ENCODE measurements at places on chromosomes 2 and 18.
A peak's percentile ranks its signal among the peaks of the same experiment; 100 is the strongest.

DNA sequence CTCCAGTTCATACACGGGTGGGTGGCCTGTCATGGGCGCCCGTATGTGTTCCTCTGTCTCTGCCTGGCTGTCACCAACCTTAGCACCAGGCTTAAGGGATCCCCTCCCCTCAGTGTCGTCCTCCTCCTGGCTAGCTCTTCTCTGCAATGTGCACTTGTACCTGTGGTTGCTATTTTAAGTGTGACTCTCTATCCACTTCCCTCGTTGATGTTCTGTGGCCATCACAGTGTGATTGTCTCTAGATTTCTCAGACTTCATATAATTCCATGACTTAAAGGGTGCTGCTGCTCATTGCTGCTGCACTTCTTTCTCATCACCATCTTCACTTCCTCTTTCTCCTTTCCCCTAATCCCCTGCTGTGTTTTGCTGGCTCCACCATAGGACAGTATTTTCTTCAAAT, 143.4 kb downstream of the EML6 start:
- DNase-seq, result no peak

DNA sequence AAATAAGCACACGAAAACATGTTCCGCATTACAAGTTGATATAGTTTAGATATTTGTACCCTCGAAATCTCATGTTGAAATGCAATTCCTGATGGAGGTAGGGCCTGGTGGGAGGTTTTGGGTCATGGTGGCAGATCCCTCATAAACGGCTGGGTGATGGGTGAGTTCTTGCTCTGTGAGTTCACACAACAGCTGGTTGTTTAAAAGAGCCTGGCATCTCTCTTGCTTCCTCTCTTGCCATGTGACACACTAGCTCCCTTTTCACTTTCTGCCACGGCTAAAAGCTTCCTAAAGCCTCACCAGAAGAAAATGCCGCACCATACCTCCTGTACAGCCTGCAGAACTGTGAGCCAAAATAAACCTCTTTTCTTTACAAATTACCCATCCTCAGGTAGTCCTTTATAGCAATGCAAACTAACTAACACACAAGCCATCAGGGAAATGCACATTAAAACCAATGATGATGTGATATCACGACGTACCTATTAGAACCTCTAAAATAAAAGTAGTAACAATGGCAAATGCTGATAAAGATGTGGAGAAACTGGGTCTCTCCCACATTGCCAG, 188.5 kb downstream of the ANAPC1 start:
- no peak for DNase-seq

DNA sequence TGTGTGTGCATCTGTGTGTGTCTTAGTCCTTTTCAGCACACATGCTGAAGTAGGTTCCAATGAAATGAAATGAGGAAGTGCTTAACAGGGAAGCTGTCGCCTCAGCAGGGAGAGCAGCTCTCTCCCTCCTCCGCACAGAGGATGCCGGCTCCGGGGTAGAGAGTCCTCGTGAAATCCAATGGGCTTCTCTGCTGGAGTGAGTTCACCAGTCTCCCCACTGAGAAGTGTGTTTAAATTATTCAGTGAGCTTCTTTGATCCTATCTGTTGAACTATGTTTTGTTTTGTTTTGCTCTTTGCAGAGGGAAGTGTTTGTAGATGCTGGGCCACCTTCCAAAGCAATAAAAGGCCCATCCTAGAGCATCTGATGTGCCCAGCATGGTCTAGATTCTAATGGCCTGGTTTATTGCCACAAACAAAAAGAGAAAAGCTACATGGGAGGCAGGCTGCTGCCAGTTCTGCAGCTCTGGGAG, 6.7 kb downstream of the PPP1R7 start:
- DNase-seq, result no peak

DNA sequence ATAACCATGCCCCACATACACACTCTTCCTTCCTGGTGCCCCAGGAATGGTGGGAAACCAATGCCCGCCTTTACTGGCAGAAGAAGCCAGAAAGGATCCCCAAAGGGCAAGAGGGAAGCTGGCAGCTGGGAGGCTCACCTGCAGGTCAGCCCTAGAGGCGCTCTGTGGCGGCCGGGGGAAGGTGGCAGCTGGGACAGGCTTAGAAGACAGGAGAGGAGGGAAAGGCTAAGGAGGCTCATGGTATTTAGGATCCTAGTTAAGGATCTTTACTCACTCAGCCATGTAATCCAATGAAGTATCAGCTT, 23.8 kb downstream of the ADRA2B start:
- no peak for DNase-seq

DNA sequence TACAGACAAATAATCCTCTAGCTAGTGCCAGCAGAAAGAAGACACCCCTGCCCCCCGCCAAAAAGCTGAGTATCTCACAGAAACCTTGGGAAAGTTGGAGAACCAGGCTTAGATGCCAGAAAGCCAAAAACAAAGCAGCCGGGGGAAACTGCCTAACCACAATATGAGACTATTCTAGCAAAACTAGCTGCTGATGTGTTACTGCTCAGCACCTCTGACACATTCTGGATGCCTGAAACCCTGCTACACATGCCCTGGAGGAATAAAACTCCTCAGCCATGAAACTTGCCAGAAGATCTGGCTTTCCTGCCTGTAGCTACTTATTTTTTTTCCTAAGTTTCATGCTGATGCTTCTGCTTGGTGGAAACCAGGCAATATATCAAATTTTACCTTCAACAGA, 122.7 kb upstream of the GCFC2 start:
- no peak for DNase-seq

GRCh38 chr18:36590621-36591580, 237.9 kb downstream of the TPGS2 start:
- DNase-seq, result no peak

DNA sequence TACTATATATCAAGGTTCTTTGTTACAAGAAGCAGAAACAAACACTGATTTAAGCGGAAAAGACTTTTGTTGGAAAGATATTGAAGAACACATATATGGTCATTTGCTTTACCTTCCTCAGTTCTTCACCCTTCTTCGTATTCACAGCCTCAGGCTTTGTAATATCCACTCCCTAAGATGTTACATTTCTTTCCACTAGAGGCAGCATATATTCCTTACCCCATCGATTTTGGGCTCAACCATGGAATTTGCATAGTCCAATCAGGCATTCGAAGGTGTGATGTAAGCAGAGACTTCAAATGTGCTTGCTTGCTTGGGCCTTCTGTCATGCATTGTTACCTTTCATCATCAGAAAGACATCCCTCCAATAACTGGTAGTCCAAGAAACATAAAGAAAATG, 287.4 kb downstream of the PID1 start:
- DNase-seq, result no peak

DNA sequence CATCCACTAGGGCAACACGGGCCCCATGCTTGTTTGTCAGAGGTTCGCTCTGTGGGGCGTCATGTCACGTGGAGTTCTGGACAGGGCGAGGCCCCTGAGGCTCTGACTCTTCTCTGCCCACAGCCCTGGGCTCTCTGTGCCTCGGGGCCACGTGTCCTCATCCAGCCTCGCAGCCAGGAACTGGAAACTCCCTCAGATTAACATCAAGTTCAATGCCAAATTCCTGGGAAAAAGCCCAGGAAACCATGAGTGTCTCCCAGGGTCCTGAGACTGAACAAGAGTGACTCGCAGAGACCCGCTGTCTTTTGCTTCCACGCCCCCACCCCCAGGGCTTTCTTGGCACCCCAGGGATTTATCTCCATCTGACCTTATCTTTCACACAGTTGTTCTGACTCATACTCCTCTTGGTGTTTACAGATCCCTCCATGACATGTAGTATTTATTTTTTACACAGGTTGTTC, 174.0 kb upstream of the PIEZO2 start:
- no peak for DNase-seq

DNA sequence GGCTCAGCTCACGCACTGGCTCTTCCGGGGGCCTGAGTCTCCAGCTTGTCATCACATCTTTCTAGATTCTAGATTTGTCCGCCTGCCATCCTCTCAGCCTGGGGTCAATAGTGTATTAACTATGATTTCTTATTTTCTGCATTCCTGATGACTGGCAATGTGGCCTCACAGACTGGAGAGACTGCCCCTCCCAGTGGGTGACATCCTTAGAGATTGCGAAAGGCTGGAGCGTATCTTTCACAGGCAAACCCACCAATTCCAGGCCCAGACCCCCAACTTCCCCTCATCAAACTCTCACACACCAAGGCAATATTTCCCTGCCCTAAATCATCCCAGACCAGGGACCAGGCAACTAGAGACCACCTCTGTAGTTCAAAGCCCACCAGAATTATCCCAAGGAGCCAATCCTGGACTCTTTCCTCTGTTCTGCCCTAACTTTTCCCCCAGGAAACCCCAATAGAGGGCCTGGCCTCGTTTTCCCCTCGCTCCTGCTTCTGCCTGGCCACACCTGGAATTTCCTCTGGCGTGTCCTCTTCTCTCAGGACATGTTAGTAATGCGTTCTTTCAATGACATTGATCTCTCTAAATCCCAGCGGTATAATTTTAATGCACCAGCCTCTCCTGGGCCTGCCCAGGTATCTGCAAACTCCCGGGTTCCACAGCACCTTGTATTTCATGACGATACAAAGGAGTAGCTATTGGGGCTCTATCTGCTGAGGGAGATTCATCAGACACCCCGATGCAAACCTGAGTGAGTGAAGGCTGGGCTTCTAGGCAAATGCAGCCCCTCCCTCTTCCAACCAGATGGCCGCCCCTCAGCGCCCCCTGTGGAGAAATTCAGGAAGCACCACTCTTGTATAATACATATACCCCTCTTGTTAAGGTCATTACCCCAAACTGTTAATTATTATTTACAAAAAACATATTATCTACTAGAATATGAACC, 2.4 kb upstream of the KCNF1 start:
- no peak for DNase-seq

DNA sequence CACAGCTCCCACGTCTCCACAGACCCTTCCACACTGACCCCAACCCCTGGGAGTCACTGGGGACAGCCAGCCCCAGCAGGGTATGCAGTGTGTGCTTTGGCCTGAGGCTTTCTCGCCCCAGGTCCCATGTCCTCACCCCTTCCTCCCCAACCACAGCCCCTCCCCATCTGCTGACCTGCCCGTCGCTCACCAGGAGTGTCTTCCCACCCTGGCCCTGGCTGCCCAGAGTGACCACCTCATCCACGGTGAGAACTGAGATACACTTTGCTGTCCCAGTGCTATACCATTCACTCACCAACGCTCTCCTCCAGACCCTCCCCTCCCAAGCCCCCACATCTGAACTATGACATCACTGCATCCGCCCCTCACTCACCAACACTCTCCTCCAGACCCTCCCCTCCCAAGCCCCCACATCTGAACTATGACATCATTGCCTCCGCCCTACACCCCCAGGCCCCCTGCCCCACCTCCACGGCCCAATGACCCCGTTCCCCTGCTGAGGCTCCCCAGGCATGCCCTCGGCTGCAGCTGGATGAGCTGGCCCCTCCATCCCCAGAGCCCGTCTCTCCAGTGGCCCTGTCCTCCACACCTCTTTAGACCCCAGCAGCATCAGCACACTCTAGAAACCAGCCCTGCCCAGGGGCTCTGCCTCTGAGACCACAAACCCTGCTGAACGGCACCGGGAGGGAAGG, 55.2 kb downstream of the ANKMY1 start:
- DNase-seq, result no peak

DNA sequence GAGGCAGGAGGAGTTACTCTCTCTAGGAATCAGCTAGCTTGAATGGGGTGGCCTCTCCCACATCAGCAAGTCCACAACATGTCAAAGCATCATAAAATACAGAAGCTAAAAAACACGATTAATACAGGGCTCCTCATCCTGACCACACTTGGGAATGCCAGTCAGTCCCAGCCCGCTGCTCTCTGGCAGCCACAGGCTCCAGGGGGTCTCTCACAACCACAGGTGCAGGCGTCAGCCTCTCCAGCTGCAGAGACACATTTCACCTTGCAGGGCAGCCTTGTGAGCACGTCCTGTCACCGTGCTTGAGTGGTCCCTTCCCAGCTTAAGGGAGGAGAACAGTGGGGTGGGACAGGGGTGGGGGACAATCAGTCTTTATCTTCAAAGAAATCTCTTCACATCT, 137.4 kb upstream of the SH3BP4 start:
- no peak for DNase-seq

DNA sequence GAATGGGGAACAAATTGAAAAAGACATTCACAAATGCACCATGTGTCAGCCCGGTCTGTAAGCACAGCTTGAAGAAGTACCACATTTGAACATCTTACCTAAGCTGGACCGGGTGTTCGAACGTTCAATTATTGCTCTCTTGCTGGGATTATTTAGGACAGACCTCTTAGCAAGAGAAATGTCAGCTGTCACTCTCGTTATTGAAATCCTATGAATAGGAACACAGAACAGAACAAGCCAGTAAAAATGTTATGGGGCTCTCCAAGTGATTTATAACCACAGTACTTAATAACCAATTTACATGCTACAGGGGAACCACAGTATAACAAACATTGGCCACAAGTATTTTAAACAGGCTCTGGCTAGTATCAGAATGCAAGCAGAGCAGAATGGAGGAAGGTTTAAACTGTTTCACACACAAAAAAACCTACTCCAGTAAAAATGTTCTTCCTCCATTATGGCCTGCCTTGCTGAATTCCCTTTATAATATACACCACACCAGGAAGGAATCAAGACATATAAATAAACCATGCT, 32.5 kb upstream of the ARL5A start:
- DNase-seq, result no peak

GRCh38 chr2:180873219-180873618, 107.2 kb upstream of the UBE2E3 start:
- DNase-seq, result no peak

- DNase-seq, result no peak
Measured at GRCh38 chr18:57984490-57985115, 59.4 kb upstream of the NEDD4L start.

- no peak for DNase-seq
Measured at GRCh38 chr2:12604341-12604740, 112.4 kb upstream of the TRIB2 start.

- no peak for DNase-seq
Measured at GRCh38 chr18:48996901-48997463, 46.2 kb upstream of the SMAD7 start.

GRCh38 chr18:11308499-11308898, 159.1 kb upstream of the PIEZO2 start:
- DNase-seq, result no peak

DNA sequence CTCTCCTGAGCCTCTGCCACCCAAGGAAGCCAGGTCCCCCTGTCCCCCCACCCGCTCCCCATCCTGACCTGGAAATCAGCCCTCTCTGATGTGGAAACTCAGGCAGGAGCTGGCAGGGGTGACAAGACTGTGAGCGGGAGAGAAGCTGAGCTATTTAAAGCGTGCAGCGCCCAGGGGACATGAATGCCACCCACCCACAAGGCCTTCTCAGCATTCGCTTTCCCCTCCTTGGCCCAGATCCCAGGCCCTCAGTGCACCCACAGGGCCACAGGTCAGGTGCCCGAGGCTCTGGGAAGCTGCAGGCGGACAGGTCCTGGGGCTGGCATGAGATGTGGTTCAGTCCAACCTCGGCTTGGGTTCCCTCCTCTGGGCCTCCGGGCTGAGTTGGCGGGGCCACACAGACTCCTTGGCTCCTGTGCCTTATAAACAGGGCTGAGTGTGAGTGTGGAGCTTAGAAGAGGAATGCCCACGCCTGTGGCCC, 168.3 kb downstream of the SMAD7 start:
- peak; percentile 69 for DNase-seq

DNA sequence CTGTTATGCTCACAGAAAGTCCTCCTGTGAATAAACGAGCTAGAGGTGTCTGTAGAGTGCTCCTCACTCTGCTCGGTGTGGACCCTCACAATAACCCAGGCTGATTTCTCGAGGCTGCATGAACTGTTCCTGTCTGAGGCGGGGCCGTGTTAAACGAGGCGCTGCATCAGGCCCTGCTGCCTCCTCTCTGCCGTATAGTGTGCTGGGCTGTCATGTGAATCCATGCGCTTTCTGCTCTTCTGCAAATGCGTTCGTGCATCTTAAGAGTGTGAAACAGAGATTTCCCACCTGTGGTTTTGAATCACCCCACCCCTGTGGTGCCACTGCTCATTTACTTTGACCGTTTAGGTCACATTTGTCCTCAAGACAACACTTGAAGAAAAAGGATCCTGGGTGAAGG, 26.2 kb downstream of the TRAF3IP1 start:
- DNase-seq, result no peak
